ENCODE measurements at places on chromosomes 11 and 22.

DNA sequence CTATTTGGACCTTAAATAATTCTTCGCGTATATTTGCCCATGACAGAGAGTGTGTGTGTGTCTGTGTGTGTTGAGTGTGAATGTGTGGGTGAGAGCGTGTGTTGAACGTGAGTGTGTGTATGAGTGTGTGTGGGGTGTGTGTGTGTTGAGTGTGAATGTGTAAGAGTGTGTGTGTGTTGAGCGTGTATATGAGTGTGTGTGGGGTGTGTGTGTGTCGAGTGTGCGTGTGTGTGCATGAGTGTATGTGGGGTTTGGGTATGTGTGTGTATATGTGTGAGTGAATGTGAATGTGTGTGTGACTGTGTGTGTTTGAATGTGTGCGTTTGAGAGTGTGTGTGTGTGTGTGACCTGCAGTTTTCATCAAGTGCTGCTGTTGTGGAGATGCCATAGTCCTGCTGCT lies 26.8 kb downstream of the GAL start:
- no peak for DNase-seq

DNA sequence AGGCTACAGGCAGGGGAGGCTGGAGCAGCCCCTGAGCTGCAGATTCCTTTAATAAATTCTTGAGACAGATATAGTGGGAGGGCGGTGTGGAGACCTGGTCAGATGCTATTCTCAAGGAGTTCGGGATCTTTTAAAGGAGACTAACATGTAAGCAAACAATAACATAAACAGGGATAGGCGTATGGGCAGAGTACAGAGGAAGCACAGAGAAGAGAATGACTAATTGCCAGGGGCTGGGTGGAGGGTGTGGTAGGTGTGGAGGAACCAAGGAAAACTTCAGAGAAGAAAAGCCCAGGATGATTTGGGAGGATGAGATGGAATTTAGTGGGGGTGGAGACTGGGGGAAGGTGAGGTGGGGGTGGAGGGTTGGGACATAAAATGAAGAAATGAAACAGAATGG lies 9.7 kb upstream of the HEPHL1 start:
- no peak for DNase-seq

DNA sequence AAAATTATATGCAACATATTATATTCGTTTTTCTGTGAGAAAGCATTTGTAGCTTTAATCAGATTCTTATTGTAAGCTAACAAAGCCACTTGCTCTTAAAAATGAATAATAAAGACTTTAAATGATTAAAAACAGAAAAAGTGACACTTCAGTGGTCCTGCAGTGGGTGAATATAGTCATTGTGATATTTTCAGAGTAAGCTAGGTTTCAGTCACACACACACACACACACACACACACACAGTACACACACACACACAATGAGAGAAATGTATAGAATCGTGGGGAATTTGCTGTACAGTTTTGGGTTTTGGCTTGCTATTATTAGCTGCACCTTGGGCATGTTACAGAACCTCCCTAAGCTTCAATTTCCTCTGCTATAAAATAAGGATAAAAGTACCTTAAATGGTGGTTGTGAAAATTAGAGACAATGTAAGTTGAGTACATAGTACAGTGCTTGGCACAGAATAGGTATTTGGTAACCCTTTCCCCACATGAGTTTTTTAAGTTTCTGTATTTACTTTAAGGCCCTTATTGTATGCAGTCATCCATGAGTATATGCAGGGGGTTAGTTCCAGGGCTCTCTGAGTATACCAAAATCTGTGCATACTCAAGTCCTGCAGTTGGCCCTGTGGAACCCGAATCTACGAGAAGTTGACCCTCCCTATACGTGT lies 39.8 kb downstream of the CSTPP1 start:
- no peak for DNase-seq

DNA sequence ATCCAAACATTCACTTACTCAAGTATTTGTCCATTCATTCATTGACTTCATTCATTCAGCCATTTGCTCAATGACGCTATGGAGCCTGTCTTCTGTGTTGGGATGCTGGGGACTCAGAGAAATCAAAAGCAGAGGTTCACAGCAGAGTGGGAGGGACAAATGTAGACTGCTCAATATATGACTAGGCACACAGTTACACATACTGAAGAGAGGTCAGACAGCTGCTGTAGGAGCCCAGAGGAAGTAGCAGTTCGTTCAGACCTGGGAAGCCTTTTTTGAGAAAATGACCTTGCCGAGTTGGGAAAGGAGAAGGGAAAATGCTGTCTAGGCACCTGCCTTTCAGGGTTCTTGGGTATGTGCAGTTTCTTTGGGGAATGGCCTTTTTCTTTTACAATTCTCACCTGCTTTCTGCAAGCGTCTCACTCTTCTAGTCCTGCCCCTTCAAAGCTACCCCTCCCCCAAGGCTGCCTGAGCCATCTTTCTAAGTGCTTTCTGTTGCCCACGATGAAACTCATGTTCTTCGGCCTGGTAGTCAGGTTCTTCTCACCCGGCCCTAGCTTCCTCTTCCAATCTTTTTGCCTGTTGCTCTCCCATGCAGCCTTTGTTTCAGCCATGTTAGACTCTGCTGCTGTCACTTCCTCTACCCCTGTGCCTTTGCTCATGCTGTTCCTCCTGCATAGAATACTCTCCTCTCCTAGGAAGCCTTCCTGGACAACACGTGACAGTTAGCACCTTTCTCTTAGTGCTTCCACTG lies 4.2 kb upstream of the UVRAG start:
- DNase-seq = no peak

GRCh38 chr11:84261707-84262106 lies 975.5 kb upstream of the CCDC90B start:
- peak; percentile 73 for DNase-seq

GRCh38 chr11:86983021-86983488 lies 27.9 kb upstream of the FZD4 start:
- DNase-seq = no peak

DNA sequence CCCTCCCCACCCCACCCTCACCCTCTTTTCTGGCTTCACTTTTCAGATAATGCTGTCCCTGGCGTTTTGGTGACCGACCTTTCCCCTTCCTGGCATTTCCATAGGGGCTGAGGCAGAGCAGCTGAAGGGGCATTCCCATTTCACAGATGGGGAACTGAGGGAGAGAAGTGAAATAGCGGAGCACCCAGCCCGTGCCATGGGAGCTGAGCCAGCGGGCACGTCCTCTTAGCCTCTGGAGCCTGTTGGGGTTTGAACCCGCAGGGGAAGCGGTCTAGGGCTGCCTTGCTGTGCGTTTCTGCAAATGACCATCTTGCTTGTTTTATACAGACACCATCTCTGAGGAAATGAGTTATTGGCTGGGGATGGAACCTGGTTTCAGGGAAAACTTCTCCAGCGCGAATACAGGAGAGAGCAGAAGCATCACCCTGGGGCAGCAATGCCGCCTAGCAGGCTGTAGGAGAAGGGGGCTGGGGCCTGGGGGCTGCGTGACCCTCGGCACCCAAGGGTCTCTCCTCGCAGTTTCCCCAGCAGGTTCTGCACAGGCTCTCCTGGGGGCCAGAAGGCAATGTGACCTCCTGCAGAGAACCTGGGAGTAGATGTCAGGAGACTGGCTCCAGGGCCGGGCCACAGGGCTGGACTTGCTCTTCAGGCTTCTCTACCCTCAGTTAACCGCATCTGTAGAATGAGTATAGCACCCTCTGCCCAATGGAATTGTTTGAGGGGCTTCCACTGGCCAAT lies 1.5 kb downstream of the PTPRJ start:
- no peak for DNase-seq

DNA sequence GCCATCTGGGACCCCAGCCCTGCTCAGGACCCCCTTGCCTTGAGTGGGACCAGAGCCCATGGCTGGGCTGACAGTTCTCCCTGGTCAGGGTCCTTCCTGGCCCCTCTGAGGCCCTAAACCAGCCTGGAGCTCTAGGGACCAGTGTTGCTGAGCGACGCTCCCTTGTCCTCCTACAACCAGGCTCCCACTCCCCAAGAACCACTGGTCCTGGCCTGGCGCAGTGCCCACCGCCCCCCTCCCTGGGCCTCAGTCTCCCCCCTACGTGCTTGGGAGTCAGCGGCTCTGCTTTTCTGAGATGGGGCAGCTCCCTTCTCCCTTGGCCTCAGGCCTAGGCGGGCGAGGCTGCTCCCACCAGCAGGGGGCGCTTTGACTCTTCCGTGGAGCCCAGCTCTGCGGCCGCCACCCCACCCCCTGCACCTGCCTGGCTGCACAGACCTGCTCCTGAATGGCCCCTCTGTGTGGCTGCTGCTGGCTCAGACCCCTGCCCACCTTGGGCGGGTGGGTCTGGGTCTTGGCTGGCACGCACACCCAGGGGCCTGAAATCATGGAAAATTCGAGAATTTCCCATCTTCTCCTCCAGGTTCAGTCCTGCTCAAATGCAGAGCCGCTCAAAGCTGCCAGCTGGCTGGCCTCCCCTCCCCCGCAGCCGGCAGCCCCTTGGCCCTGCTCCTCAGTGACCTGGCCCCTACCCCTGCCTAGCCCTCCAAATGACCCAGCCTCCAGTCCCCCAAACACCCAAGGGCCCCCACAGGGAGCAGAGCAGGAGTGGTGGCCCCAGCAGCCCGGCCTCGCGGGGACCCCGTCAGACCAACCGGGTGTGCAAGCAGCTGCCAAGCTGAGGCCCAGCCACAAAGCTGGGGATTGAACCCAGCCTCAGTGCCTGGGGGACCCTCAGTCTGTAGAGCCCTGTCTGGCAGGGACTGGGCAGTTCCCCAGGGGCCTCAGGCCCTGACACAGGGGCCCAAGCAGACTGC lies 9.1 kb downstream of the PRR33 start:
- DNase-seq = peak; percentile 73

- DNase-seq = no peak
Measured at GRCh38 chr11:5767056-5767455, 13.0 kb downstream of the OR52N4 start.

- DNase-seq = no peak
Measured at GRCh38 chr22:40058265-40058664, 63.5 kb downstream of the FAM83F start.

DNA sequence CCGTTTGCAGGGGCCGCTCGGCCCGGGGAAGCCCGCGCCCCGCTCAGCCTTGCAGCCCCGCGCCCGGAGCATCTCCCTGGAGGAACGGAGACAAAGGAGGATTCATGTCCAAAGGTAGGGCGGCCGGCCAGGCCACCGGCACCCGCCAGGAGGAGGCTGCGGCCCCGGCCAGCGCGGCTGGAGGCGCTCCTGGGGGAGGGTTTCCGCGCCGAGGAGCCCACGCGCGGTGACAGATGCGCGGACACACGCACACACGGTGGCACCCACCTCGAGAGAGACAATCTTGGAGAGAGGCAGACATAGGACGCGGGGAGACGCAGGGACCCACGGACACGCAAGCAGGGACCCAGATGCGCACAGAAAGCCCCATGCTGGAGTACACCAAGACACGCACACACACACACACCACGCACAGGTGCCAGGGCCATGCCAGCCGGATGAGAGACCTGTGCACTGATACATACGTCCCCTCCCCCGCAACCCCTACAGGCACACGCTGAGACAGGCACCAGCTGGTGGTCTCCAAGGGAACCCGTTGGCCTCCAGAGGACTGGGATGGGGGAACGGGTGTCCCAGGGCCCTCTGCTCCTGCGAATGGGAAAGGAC lies 7.8 kb downstream of the SEPTIN3 start:
- DNase-seq = peak; percentile 24

- DNase-seq = no peak
Measured at GRCh38 chr11:75436806-75437205, 3.8 kb upstream of the KLHL35 start.

DNA sequence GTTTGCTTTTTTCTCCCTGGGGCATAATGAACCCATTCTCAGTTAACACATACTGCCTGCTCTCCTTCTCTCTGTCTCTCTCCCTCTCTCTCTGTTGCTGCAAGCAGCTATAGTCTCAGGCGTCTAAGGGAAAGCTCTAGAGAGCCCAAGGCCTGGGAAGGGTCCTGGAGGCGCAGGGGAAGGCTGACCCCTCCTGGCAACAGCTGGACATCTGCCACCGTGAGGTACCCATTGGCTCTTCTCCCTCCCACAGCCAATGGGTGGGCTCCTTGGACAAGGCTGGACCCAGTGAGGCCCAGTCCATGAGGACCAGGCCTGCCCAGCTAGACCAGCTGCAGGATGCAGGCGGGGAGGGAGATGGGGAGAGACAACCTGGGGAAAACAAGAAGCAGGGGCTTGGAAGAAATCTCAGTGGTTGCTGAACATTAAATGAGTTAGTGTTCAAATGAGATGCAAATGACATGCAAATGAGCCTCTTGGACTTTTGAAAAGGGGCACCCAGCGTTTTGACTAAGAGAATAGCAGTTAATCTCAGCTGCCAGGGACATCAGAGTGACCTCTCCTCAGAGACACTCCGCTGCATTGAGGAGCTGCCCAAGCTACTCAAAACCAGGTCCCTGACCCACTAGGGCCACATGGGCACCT lies 349.7 kb downstream of the BUD13 start:
- DNase-seq = peak; percentile 60

GRCh38 chr11:44606472-44606871 lies 41.0 kb downstream of the CD82 start:
- DNase-seq = peak; percentile 39

GRCh38 chr11:108909041-108909440 lies 244.2 kb downstream of the DDX10 start:
- DNase-seq = no peak

- no peak for DNase-seq
Measured at GRCh38 chr11:76392870-76393269, 11.7 kb downstream of the GVQW3 start.

DNA sequence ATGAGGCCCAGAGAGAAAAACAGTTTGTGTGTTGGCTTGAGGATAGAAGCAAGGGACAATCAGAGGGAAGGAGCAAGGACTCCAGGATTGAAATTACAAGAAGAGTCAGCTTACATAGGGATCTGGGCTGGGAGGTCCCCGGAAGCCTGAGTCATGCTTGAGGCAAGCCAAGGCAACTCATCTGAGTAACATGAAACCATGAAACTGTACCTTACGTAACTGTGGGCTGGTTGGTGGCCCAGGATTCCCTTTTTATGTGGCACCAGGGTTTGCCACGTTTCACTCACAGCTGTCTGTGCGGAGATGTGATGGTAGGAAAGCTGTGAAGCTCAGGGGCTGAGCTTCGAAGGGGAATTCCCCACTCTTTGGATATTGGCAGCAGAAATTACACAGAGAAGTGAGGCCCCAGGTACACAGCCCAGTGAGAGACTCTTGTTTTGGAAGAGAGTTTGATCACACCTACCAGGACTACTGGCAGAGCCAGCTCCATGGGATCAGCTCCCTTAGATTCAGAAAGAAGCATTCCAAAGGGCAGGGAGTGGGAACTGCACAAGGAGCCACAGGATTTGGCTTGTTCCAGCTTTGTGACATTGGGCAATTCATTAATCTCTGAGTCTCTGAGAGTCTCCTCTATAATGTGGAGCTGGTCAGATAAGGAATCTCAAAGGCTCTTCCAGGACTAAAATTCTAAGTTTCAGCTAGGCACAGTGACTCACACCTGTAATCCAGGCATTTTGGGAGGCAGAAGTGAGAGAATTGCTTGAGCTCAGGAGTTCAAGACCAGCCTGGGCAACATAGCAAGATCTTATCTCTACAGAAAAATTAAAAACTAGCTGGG lies 7.8 kb downstream of the SLC5A1 start:
- no peak for DNase-seq

- peak; percentile 87 for DNase-seq
Measured at GRCh38 chr22:17106161-17106784, 14.9 kb downstream of the TMEM121B start.

- DNase-seq = no peak
Measured at GRCh38 chr11:72588421-72589410, 85.5 kb downstream of the PDE2A start.
